ENCODE measurements at places on chromosomes 6 and 20.

DNA sequence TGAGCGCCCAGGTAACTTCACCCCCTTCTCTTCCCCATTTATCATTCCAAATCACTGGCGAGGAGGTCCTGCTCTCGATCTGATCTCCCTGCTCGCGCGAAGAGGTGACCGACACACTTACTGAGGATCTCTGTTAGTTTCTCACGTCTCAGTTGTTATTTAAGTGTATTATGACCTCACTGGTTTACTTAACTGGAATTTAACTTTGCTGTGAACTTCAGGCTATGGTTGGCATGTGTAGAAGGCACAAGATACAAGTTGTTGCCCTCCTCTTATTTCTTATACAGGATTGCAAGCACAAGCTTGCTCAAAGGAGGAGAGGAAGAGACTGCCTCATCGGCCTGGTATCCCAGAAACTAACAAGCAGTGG, 1.2 kb downstream of the RNF217 start:
- DNase-seq: no peak

DNA sequence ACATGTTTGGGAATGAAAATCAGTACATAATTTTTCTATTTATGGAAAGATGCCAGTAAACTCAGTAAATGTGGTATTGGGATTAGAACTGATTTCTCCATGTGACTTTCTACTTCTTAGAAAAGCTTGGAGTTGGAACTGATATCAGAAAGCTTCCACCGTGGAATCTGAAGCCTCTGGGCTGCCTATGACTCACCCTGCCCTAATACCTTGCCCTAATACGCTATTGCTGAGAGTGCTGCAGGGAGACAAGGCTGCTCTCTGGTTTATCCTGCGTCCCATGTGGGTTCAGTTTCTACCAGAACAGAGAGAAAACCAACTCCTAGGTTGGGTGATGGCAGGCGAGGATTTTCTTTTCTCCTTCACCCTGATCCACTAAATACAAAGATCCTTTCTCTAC, 3.3 kb upstream of the STMND1 start:
- no peak for DNase-seq

DNA sequence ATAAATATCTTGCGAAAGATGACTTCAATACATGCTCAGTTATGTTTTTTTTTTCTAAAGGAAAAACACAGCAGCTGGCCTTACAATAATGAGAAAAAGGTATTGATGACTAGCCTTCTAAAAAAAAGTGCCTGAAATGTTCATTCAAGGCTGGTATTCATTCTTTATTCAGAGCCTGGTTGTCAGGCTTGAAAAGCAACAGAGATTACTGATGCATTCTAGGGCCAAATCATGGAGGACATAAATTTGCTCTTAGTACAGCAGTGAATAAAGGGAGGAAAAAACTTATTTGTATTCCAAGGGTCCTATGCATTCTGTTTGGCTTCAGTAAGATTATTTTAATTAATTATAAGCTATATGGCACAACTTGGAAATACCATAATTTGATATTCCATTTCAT, 83.5 kb downstream of the WASF1 start:
- DNase-seq: no peak

- DNase-seq: no peak
These were observed 23.7 kb upstream of the TCP11 start for GRCh38 chr6:35164868-35165267.

DNA sequence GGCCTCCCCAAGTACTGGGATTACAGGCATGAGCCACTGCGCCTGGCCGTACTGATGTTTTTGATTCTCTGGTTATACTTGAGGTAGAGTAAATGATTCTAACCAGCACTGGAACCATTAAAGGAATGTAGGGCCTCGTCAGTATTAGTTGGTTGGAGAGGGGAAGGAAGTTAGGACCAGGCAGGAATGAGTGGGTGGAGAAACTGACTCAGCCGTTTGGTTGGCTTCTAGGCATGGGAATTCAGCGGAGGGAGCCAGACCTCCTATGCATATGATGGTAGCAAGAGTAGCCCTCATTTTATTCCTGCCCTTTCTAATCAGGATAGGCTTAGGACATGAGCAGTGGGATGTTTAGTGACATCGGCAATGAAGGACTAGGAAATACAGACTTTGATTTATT, 19.0 kb upstream of the SERINC3 start:
- no peak for DNase-seq

- peak; percentile 10 for DNase-seq
These were observed 5.2 kb downstream of the RBM38 start for GRCh38 chr20:57396212-57396983.

Measured in glutamatergic neuron (in vitro differentiated cells).